Left renal pelvis (tissue), 4 donors: ENCODE measurements at places on chromosomes 3 and 15. TPM values are rescaled to one million over a fixed set of nuclear protein-coding genes. Genes with fewer than 3 reads are reported as not detected.

The NOX5 gene
- polyA plus RNA-seq = 0.60 TPM

GRCh38 chr15:39417366-39418134, 163.3 kb upstream of the THBS1 start:
- no peak for DNase-seq

GRCh38 chr15:67815036-67815592, 10.2 kb upstream of the SKOR1 start:
- DNase-seq = no peak

DNA sequence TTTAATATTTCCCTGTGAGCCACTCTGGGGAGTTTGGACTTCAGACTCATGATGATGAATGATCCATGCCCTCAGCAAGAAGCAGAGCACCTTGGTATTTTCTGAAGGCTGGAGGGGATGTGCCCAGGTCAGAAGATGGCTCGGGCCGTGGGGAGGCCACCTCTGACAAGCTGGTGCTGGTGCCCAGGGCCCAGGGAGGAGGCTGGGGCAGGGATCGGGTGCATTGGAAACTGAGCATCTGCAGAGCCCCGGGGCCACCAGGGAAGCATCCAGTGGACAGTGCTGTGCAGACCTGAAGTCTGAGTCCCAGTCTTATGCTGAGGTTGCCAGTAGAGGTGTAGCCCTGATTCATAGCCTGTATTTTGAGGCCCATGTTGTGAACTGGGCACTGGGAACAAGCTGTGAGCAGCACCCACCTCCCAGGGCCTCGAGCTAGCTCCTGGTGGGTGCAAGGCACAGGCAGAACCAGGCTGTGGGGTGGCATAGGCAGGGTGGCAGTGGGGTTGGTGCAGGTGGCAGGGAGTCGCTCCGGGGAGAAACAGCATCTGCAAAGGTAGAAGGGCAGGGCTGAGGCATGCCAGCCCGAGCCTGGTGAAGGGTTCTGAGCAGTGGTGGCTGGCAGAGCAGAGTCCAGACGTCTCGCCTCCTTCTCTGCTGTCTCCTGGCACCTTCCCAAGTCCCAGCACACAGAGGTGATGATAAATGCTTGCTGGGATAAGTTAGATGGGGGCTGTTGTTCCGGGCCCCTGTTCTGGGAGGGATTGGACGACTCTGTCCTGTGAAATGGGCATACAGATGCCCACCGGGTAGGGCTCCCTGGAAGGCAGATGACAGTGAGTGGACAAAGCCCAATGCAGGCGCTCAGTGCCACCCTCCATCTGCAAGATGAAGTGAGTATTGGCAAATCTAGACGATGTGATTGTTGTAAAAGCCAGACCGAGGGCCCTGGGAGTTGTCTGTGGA, 10.6 kb downstream of the DNAJB8 start:
- DNase-seq = no peak

The PLD1 gene
- 13.7 TPM for polyA plus RNA-seq

DNA sequence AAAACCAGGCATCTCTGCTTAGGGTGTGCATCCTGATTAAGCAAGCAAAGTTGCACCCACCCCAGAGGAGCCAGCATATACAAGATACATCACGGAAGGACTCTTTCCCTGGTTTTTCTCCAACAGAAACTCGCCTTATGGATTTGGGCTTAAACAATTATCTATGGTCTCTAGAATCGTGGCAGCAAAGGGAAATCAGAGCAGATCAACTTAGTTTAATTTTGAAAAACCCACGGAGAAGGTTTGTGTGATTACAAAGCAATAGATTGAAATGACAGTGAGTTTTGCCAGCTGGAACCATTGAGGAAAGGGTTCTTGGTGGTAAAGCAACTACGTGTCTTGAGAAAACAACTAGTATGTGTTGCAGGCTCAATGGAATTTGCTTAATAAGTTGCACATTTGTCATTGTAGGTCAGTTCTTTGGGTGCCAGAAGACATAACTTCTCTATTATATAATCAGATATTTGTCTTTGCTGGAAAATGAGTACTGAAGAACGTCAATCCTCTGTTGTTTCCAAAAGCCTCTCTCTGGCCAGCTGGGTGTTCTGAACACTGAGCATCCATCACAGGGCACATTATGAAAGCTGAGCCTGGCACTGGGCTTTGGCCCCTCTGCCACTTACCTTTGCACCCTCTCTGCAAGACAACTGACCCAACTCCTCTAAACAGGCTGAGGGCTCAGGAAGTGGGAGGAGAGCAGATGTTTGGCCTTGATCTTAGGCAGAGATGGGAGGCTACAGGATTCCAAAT, 75.7 kb upstream of the FBN1 start:
- no peak for DNase-seq

The LYZL4 gene
- not detected for polyA plus RNA-seq

DNA sequence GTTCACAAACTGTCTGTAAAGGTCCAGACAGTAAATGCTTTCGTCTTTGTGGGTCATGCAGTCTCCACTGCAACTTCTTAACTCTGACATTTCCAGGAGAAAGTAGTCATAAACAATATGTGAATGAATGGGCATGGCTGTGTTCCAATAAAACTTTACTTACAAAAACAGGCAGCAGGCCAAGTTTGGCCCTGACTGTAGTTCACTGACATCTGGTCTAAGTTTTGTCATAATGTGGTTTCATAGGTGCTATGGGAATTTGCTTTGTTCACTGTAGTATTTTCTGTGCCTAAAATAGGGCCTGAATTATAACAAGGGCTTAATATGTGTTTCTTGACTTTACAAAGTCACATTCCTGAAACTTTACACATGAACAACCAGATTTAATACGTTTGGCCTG, 186.0 kb upstream of the KBTBD8 start:
- no peak for DNase-seq

The AADAC gene
- 0.22 TPM for polyA plus RNA-seq

- DNase-seq = no peak
These were observed 13.8 kb downstream of the RIOX2 start for GRCh38 chr3:97958396-97958795.

The TRPM1 gene
- 0.88 TPM for polyA plus RNA-seq

DNA sequence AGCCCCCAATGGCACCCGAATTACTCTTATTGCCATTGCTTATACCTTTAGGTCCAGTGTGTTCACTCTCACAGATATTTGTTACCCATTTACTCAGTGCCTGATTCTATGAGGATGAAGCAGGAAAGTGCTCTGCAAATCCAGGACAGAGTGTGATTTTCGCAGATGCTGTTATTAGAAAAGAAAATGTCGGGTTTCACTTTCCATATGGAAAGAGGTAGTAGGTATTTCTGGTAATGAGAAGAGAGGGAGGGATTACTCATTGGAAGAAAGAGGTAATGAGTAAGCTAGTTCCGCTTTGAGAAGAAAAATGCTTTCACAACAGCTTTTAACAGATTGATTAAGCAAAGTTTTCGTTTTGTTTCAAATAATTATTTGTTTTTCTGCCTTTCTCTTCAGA, 336.3 kb upstream of the CFAP20DC start:
- no peak for DNase-seq

GRCh38 chr3:17352620-17353019, 389.8 kb downstream of the TBC1D5 start:
- DNase-seq = no peak

The TMC3 gene
- 0.18 TPM for polyA plus RNA-seq

DNA sequence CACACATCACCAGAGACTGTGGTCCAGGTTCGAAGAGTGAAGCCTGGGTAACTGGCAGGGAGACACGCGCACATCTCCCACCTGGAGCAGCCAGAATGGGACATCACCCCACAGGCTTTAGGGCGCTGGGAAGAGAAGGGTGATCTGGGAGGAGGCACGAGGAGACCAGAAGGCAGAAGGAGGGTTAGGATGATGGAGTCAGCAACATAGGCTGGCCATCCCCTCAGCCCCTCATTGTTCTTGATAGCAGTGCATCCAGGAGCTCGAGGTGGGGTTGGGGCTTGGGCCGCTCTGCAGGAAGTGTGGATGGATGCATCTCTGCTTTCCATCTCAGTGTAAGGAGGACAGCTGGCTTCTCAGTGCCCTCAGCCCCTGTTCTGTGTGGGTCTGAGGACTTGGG, 15.2 kb downstream of the PLA2G4F start:
- DNase-seq = no peak
